Prostate gland (tissue), 2 donors: ENCODE measurements at places on chromosomes 1 and 21. TPM values are rescaled to one million over a fixed set of nuclear protein-coding genes. Genes with fewer than 3 reads are reported as not detected.

The CAMSAP2 gene
- total RNA-seq, result 22.8 TPM

The BCAN gene
- 4.9 TPM for total RNA-seq

The TTC34 gene
- 0.32 TPM for total RNA-seq

The LENEP gene
- total RNA-seq, result not detected

The LCE2A gene
- not detected for total RNA-seq

The SLC9C2 gene
- total RNA-seq, result 40.6 TPM

The RCSD1 gene
- total RNA-seq, result 13.8 TPM

The CGN gene
- total RNA-seq, result 37.5 TPM

The TSPEAR gene
- total RNA-seq, result not detected
